Caco-2 (cell line): ENCODE measurements at places on chromosomes 1 and 21. TPM values are rescaled to one million over a fixed set of nuclear protein-coding genes. Genes with fewer than 3 reads are reported as not detected.

The UBL4B gene
- not detected in 2 replicates for total RNA-seq

The LCE6A gene
- total RNA-seq, result not detected in 2 replicates

The OR6N1 gene
- total RNA-seq, result not detected in 2 replicates

The CCDC30 gene
- total RNA-seq, result 1.3 and 1.4 TPM in 2 replicates

The MCM3AP gene
- total RNA-seq, result 88.1 and 102 TPM in 2 replicates

The LMOD1 gene
- total RNA-seq, result 0.11 TPM in 1 of 2 replicates, not detected in the other

The OLIG2 gene
- total RNA-seq, result not detected in 2 replicates

The CRYZL1 gene
- 26.6 and 29.1 TPM in 2 replicates for total RNA-seq

The EPHB2 gene
- 30.1 and 31.5 TPM in 2 replicates for total RNA-seq

The RIMS3 gene
- total RNA-seq, result 2.8 and 3.1 TPM in 2 replicates

The LGR6 gene
- 0.36 TPM in 1 of 2 replicates, not detected in the other for total RNA-seq

The CDA gene
- 0.95 TPM in 1 of 2 replicates, not detected in the other for total RNA-seq

The PTGS2 gene
- total RNA-seq, result 18.4 and 24.2 TPM in 2 replicates

The KMO gene
- total RNA-seq, result not detected in 2 replicates
